Thoracic aorta (tissue), 2 donors: ENCODE measurements at places on chromosomes 7 and 10.

DNA sequence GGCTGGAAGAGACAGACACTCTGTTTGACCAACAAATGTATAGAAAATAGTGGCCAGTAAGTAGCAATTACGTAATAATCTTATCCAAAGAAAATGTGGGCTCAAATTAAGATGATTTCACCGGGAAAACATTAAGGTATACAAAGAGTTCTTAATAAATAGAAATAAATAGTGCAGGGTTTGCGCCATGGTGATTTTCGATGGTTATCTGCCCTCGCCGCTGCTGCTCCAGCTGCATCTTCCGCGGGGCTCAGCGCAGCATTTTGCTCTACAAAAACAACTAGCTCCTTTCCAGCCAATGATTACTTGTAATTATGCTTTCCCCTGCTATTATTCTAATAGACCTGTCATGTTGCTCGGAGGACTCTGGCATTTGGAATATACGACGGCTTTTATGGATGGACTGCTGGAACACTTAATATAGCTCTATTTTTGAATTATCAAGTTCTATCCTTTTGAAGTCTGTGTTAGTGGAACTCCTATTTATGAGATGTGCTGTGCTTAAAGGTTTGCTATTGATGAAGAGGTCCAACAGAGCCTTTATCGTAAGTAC is 103.8 kb downstream of the BUB3 start:
- DNase-seq, result no peak

DNA sequence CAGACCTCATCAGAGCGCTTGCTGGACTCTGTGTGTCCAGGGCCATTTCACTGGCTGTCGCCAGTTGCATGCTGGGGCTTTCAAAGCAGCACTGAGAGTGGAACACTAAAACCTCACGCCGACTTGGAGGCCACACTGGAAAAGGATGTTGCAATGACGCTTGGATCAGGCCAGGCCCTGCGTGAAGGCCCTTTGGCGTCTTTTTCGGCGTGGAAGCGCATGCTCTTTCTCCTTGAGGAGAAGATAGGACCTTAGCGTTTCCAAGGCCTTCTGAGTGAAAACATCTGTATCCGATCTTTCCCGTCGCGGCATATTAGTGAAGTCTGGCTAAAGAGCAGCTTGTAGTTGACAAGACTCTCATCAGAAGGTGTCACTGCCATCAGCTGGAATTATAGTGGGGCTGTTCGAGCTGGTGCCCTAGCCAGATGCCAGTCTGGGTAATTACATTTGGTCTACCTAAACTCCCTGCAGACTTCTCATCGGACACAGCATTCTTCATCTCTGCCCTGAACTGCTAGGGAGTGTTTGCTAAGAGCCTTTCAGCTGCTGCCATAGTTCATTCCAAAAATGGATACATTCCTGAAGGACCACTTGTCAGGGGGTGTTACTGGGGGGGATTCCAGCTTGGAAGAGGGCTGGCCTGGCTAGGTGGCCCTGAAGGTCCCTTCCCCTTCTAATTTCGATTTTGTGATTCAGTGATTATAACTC is 167.7 kb upstream of the TCF7L2 start:
- DNase-seq, result no peak

GRCh38 chr10:124637091-124637700 is 107.0 kb downstream of the FAM53B start:
- DNase-seq, result no peak

- DNase-seq, result no peak
Observed at GRCh38 chr7:151585744-151586393, 66.2 kb upstream of the RHEB start.

DNA sequence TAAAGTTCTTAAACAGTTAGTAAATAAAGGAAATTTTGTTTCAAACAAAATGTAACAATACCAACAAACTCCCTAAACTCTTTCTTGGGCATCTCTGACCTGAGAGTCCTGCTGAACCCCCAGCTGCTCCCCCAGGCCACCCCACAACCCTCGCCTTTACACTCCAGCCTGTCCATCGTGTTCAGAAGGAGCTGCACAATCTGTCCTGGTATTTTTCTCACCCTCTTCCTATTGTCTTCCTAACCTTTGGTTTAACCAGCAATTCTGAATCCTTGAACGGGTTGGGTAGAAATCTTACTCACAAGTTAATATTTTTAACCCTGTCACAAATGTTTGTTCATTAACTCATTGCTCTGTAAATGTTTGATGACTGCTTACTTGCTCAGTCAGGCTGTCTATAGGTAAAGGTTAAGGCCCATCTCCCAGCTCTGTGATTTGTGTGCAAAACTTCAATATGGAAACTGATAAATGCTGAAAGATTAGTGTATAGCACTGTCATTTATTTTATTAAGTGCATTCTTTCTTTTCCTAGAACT is 16.8 kb downstream of the SFRP4 start:
- no peak for DNase-seq
